Skin of body (tissue), 3 donors: ENCODE measurements at places on chromosomes 16 and 17.

- peak; percentile 66 for DNase-seq
These were observed 982 bp downstream of the SPAG9 start for GRCh38 chr17:51119415-51120356.

GRCh38 chr17:55731586-55732250, 9.1 kb upstream of the TMEM100 start:
- peak; percentile 42 for DNase-seq

- DNase-seq, result no peak
These were observed 2.8 kb upstream of the NTN3 start for GRCh38 chr16:2468233-2468724.

DNA sequence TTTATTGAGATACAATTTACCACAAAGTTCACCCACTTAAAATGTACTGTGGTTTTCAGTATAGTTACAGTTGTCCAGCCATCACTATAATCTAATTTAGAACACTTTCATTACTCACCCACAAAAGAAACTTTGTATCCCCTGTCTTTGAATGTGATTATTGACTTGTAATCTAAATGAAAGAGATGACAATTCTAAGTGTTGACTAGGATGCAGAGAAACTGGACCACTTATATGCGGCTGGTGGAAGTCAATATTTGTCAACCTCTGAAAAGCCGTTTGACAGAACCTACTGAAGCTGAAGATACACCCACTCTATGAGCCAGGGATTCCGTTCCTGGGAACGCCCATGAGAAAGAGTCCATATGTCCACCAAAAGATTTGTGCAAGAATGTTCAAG, 36.8 kb downstream of the TEKT5 start:
- no peak for DNase-seq

- DNase-seq, result no peak
These were observed 11.0 kb downstream of the LRRC75A start for GRCh38 chr17:16480995-16481394.

GRCh38 chr16:3216263-3216640, 18.7 kb downstream of the ZNF200 start:
- DNase-seq, result no peak

GRCh38 chr16:3725276-3725675, 8.0 kb upstream of the TRAP1 start:
- no peak for DNase-seq

DNA sequence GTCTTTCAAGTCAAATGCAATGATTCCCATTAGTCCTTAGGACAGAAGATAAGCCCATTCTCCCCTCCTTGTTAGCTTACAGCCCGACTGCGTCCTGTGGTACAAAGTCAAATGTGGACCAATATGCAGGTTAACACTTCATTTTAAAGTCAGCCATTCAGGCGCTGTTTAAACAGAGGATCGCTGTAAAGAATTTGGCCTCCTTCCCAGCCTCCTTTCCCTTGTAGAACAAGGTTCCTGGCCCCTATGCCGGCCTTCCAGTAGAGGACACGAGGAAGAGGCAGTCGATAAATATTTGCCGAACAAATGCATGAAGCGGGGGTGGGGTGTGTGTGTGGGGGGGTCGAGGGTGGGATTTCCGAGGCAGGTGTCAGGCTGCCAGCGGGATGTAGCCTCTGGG, 4.3 kb downstream of the SDK2 start:
- DNase-seq, result no peak

GRCh38 chr16:10834130-10834529, 15.5 kb upstream of the TVP23A start:
- no peak for DNase-seq

DNA sequence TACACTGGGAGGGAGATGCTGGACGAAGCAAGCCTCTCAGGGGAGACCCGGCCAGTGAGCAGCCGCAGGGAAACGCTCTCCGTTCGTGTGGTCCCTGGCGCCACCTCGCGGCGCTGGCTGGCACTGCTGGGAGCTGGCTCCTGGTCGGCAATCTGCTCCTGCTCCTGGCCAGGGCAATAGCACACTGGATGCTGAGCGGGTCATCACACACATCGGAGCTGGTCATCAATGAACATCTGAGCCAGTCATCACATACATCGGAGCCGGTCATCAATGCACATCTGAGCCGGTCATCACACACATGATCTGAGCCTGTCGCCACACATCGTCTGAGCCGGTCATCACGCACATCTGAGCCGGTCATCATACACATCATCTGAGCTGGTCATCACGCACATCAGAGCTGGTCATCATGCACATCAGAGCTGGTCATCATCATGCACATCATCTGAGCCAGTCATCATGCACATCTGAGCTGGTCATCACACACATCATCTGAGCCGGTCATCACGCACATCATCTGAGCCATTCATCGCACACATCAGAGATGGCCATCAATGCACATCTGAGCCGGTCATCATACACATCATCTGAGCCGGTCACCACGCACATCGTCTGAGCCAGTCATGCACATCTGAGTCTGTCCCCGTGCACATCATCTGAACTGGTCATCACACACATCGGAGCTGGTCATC, 217.3 kb downstream of the RBFOX3 start:
- DNase-seq, result peak; percentile 20

DNA sequence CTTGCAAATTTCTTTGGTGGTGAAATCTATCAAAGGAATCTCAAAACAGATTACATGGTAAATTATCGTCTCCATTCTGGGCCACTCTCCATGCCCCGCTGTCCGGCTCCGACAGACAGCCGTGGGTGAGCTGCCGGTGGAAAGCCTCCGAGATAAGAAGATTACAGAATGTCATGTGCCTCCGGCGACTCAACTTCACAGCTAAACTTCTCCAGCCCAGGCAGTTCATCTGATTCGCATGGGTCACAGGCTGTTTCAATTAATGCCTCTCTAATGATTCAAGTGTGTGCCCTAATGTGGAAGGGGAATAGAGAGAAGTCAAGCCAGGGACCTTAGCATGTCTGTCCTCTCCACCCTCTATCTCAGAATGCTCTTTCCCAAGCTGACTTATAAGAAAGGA, 520.8 kb upstream of the ZFHX3 start:
- DNase-seq, result no peak

GRCh38 chr17:49576088-49576916, 631 bp downstream of the NXPH3 start:
- peak; percentile 51 for DNase-seq

DNA sequence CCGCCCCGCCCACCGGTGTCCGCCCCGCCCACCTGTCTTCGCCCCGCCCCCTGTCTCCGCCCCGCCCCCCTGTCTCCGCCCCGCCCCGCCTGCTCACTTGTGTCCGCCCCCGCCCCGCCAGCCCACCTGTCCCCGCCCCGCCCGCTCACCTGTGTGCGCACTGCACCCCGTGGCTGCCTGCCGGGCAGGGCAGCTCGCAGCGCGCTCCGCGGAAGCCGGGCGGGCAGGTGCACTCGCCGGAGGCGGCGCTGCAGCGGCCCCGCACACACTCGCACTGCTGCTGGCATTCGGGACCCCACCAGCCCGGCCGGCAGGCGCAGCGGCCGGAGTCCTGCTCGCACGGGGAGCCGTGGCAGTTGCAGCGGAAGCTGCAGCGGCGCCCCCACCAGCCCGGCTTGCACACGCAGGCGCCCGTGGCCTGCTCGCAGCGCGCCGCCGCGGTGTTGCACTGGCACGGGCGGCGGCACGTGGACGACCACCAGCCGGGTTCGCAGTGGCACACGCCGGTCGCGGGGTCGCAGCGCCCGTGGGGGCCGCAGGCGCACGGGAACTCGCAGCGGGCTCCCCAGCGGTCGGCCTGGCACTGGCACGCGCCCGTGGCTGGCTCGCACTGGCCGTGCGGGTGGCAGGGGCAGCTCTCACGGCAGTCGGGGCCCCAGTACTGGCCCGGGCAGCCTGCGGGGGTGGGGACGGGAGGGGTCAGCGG, 2.1 kb downstream of the SCARF1 start:
- no peak for DNase-seq

- no peak for DNase-seq
These were observed 821.1 kb upstream of the EEF2KMT start for GRCh38 chr16:5918567-5919130.

DNA sequence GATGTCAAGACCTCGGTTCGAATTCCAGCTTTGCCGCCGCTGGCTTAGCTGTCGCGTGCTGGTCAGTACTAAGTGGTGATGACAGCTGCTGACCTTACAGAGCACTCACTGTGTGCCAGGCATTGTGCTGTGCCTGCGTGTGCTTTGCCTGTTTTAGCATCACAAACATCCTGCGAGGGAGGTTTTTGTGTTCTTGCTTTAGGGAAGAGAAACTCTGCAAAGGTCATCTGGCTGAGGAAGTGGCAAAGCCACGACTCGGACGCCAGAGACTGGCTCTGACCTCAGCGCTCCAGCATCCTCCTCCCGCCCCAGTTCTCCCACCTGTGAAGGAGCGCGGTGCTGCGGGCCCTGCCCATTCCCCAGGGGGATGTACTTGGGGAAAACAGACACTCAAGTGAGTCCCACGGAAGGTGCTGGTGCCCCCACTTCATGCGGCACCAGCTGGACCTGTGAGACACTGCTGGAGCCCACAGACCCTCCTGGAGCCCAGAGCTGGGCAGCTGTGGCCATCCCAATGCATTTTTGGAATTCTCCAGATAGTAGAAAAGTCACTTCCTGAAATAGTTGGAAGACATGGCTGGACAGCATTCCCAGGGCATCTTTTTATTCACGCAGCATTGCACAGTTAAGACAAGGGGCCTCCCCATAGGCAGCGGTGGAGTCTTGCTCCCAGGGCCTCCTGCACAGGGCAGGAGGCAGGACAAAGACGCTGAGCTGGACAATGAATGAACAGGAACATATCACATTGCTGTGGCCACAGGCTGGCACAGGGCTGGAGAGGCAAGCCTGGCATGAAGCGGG, 20.0 kb upstream of the HERPUD1 start:
- DNase-seq, result no peak

DNA sequence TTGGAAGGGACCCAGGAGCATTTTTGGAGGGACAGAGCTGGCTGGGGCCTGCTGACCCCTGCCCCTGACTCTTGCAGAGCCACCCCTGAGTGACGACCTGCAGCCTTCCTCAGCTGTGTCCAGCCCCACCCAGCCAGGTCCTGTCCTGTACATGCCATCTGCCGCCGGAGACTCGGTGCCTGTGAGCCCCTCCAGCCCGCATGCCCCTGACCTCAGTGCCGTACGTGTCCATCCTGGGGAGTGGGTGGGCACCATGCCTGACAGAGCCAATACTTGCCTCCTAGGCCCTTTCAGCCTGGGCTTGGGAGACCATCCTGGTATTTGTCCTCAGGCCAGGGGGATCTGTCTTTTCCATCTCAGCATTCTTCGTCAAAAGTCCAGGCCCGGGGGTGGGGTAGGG, 27.5 kb downstream of the UNC13D start:
- DNase-seq, result no peak

- no peak for DNase-seq
These were observed 8.9 kb upstream of the HOXB2 start for GRCh38 chr17:48553826-48554225.

GRCh38 chr17:63911657-63912100, 621 bp upstream of the CSHL1 start:
- no peak for DNase-seq

GRCh38 chr17:76545918-76546555, 6.2 kb downstream of the PRCD start:
- no peak for DNase-seq

GRCh38 chr16:89040861-89041570, 52.6 kb upstream of the ACSF3 start:
- no peak for DNase-seq

DNA sequence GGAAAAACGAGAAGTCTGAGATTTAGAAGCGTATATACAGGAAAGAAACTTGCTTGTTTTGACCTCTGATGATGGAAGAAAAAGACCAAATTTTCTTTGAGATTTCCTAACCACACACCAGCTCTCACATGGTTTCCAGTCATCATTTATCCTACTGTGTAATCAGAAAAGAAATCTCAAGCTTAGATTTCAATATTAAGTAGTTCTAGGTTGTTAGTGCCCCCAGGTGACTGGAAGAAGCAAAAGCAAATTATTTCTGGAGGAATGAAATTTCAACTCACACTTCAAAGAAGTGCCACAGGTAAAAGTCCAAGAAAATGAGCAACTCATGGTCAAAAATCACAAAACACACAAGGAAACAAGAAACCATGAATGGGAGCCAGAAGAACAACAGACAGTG, 51.8 kb upstream of the KDM6B start:
- no peak for DNase-seq

GRCh38 chr17:14101976-14102375, 32.7 kb downstream of the COX10 start:
- DNase-seq, result no peak

GRCh38 chr17:37255432-37255831, 120.4 kb upstream of the C17orf78 start:
- no peak for DNase-seq

DNA sequence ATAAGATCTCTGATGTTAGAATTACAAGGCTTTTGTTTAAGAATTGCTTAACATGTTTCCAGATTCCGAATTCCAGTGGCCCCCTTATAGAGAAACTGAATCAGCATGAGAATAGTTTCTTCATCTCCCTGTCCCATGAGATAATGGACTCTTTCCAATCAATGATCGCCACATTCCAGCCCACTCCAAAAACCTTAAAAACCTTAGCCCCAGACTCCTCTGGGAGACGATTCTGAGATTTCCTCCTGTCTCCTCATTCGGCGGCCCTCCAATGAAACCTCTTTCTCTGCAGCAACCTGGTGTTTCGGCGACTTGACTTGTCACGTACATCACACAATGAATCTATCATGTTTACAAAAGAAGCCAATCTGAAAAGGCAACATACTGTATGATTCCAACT, 197.1 kb upstream of the PSMD7 start:
- DNase-seq, result no peak

DNA sequence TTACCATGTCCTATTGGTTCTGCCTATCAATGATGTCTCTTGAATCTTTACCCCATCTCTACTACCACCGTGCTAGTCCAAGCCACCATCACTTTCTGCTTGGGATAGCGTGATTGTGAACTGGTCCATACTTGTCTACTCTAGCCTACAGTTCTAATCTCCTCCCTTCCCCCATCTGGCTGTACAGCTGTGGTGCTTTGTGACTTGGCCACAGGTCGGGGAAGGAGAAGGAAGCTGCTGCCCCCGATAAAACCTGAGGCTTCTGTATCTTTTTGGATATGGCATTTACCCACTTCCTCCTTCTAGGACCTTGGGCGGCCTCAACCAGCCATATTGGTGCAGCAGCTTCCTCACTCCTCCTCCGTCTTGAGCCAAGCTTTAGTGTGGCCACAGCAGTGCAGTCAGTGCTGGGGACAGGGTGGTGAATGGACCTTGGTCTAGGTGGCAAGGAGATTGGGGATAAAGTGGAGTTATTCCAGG, 314 bp upstream of the ITGA2B start:
- no peak for DNase-seq

DNA sequence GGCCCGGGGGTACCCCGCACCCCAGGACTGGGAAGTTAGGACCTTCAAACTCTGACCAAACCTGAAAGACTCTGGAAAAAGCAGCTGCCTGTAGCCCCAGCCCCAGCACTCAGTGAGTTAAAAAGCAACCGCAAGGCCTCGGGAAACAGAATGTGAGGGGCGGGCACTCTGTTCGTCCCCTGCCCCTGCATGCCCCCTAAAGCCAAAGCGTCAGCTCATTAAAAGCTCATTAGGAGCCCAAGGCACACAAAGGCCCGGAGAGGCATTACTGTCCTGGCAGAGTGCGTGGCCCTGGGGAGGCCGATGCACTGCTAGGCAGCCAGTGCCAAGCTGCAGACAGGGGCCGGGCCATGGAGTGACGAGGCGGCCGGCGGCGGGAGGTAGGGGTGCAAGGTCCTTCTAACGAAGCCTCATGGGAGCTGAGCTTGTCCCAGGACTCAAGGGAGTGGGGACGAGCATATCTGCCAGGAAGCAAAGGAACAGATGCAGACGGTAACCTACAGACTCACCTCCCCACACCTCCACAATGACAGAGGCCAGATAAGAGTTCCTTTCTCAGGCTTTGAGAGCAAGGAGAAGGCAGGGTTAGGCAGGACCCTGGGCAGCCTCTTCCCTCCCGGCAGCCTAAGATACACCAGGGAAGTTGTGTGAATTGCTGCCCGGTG, 116.8 kb downstream of the ENGASE start:
- no peak for DNase-seq
